ENCODE measurements at places on chromosomes 16 and 17. TPM values are rescaled to one million over a fixed set of nuclear protein-coding genes. Genes with fewer than 3 reads are reported as not detected.

DNA sequence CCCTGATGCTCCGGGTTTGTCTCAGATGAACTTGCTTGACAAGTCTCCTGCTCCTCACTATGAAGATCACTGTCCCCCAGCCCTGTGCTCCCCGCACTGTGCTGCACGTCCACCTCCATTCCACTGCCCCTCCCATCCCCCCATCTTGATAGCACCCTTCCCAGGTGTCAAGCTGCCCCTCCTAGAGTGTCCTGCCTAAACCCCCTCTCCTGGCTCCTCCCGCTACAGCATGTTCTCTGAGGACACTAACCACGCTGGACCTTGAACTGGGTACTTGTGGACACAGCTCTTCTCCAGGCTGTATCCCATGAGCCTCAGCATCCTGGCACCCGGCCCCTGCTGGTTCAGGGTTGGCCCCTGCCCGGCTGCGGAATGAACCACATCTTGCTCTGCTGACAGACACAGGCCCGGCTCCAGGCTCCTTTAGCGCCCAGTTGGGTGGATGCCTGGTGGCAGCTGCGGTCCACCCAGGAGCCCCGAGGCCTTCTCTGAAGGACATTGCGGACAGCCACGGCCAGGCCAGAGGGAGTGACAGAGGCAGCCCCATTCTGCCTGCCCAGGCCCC, 18.5 kb downstream of the DEXI start:
- no peak for DNase-seq

DNA sequence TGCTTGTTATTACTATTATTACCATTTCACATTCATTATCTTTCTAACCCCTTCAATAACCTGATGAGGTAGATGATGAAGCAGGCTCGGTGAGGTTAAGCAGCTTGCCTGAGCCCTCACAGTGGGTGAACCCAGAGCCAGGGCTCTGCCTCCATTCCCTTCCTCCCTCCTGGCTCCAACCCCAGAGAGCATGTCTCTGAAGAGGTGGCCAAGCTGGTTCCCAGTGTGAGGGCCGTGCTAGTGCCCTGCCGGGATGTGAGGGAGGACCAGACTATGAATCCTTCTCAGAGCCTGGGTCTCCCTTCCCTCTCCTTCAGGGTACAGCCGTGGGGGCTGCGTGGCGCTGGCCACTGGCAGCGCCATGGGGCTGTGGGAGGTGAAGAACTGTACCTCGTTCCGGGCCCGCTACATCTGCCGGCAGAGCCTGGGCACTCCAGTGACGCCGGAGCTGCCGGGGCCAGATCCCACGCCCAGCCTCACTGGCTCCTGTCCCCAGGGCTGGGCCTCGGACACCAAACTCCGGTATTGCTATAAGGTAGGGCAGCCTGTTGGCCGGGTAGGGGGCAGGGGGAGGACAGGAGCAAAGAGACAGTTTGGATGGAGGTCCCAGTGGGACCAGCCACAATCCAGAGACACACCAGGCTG, 49.6 kb downstream of the MRC2 start:
- DNase-seq = no peak

DNA sequence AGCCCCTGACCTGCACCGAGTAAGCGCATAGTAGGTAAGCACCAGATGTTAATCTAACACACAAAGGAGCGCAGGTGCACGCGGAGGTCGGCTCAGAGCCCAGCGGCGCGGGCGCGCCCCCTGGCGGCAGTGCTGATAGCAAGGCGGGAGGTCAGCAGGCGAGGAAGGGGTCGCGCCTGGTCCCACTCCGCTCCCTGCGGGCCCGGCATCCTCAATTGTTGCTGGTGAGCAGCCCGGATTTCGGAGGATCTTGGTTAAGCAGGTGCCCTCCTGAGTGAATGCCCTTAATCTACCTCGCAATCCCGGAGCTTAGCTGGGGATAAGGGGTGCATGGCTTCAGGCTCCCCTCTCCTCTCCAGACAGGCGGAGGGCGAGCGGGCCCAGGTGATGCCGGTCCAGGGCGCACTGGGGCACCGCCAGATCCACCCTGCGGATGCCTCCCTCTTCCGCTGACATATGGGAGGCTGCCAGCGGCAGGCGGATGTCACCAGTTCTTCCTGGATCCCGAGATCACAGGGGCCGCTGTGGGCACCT, 4.0 kb upstream of the WNT3 start:
- no peak for DNase-seq

- peak; percentile 11 for DNase-seq
Observed at GRCh38 chr16:68490829-68491575, 42.7 kb upstream of the SMPD3 start.

- DNase-seq = no peak
Observed at GRCh38 chr17:37592291-37592690, 16.9 kb downstream of the SYNRG start.

DNA sequence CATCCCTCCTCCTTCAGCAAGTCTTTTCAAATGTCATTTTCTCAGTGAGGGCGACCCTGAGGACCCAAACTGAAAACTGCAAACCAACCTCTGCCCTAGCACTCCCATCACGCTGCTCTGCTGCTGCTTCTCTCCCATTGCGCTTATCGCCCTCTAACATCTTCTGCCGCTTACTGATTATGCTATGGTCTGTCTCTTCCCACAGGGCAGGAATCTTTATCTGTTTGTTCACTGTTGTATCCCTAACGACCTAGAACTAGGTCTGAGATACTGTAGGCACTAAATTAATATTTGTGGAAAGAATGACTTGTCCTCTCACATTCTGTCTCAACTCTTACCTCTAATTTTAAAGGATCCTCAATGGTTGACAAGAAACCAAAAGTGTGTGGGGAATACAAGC, 12.5 kb downstream of the ZSCAN32 start:
- no peak for DNase-seq

DNA sequence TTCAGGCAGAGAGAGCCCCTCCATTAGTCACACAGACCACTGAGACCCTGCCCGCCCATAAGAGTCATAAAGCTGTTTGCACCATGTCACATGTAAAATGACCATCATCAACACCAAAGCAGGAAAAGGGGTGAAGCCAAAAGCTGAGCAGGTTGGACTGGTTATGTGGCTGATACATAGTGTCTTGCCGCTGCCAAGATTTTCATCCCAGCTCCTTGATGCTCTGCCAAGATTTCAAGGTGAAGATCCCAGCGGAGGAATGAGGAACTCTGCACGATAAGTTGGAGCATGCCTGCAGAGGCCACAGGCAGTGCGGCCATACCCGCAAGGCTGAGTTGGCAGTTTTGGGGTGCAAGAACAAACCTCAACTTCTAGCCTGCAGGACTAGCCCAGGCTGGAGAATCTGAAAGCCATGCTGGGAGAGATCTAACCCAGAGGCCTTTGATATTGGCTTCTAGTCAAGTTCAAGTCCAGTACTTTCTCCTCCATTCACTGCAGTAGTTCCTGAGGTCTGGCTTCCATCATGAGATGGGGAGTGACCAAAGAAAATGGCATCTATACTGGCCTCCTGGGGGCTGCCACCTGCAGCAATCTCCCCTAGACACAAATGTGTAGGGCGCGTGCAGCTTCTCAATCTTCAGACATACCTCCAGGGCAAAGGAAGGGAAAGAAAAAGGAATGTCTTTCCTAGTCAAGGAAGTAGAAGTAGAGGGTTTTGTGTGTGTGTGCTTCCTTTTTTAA, 79.7 kb upstream of the NOL11 start:
- no peak for DNase-seq

DNA sequence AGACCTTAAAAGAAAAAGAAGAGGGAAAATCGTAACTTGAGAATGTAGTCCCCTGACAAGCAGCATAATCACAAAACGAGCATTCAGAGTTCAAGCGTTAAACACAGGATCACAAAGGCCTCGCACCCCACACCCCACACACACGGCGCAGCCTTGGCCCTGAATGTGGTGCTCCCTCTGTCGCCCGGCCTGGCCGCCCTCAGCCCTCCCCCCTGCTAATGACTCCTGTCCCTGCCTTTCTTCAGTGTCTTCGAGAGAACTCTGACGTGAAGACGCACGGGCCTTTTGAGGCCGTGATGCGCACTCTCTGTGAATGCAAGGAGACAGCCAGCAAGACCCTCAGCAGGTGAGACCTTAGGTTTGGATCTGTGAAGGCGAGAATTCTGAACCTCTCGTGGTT, 47.5 kb upstream of the ENDOV start:
- no peak for DNase-seq

DNA sequence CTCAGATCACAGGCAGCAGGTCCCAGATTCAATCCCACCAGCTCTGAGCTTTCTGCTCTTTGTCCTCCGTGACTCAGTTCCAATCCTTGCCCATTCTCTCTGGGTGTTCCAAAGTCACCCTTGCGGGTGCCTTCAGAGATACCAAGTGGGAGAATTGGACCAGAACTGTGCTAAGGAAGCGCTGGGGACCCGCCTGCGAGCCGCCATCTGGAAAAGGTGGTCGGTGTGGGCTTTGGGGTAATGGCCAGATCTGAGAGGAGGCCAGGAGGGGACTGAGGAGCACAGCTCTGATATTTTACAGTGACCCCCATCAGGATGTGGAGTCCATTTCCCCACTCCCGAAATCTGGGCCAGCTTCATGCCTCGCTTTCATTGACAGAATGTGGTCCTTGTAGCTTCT, 152.6 kb downstream of the SDK2 start:
- no peak for DNase-seq

DNA sequence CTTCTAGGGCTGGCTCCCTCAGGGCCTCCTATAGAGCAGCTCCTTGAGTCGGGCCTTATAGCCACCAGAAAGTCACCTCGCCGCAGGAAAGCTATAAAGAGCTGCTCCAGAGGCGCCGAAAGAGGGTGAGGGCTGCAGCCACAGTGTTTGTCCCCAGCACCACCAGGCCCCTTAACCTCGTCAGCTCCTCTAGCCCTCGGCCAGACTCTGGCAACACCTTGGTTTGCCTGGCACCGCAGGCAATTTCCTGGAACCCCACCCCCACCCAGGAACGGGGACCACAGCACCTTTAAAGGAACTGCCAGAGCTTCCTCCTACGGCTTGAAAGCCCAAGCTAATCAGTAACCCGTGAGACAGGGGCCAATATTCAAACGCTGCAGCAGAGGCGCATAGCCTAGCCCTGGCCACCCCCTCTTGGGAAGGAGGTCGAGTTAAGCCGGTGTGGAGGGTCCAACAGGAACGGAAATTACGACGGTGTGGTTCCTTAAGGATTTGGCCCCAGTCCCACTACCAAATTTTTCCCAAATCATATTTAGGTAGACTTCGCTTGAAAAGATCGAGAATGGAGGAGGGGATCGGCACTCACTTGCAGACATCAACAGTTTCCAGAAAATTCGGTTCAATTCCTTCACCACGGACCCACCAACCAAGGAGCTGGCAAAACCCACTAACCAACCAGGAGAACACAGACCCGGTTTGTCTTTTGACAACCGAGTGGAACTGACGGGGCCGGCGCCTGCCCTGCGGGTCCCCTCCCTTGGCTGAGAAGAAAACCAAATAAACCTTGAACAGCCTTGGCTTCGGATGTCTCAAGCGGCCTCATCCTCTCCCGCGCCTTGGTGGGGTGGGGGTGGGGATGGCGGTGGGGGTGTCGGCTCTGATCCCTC, 3.0 kb downstream of the HOXB6 start:
- DNase-seq = no peak

GRCh38 chr17:32673964-32674363, 187.2 kb downstream of the CDK5R1 start:
- no peak for DNase-seq

DNA sequence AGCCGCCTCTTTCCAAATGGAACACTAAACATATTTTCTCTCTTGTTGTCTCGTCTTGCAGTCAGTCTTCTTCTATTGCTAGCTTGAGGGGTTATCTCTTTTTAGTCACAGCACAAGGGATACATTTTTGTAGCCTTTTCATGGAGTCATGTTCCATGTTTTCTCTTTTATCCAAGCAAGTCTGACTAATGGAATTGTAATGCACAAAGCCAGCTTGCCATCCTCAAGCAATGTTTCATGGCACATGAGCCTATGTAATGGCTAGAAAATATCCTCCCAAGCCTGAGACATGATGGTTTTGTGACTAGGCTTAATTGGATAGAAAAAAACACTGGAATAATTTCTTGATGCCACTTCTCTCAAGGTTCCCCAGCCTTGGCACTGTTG, 414.6 kb upstream of the GOT2 start:
- DNase-seq = no peak

DNA sequence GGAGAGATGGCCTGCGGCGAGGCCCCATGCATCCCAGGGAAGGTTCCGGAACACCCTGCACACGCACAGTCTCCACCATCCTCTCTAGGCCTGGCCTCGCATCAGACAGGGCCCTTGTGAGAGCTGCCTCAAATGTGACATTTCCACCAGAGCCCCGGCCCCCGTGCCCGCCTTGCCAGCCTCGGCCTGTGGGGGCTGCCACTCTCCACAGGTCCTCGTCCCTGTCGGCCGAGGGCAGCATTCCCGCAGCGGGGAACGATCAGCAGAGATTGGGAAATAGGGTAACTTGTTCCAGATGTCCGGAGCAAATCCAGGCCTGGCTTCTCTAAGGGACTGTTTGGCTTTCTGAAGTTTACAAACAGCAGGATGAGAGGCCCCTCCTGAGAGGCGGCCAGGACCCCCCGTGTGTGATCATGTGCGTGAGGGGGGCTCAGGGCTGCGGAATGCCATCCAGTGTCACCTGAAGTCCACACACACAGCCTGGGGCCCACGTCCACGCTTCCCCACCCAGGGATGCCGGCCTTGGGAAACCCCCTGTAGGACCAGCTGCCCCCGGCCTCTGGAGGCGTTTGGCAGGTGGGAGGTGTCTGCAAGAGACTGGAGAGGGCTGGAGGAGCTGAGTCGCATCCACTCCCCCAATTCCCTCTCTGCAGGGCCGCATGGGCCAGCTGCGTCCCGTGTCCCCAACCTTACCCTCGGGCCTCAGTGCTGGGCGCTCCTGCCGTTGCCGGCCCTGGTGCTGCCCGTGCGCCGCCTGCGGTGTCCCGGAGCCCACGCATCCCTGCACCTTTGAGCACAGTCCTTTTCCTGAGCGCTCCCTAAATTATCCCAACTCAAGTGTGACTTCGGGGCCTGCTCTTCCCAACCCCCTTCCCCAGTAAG, 70.4 kb downstream of the ZDHHC7 start:
- DNase-seq = peak; percentile 60

GRCh38 chr16:53034306-53034705, 18.4 kb downstream of the CHD9NB start:
- DNase-seq = no peak

- no peak for DNase-seq
Observed at GRCh38 chr17:49490276-49490675, 4.8 kb upstream of the NGFR start.

GRCh38 chr17:41710472-41711090, 1.6 kb upstream of the GAST start:
- DNase-seq = peak; percentile 74

DNA sequence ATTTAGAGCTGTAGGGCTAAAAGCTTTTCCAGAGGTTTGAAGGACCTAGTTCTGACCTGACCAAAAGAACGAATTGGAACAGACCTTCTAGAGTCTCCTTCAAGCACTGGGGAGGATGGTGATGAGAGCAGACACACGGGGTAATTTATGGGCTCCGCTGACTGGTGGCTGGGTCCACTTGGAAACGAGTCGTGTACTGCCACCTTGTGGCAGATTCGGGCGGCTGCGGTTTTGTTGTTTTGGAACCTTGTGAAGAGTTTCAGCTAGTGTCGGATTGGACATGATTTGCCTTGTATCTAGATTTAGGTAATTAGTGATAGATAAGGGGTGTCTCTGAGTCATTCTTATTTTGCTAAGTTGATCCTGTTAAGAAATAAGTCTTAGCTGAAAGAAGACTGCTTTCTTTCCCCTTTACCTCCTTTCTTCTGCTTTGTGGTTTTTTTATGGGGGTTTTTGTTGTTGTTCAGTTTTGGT, 98.9 kb downstream of the AATF start:
- peak; percentile 81 for DNase-seq

GRCh38 chr16:19168371-19169081, 486 bp downstream of the SYT17 start:
- no peak for DNase-seq

The BIRC5 gene
- total RNA-seq = 0.57 TPM

The BEAN1 gene
- total RNA-seq = 0.09 TPM

The LRRC59 gene
- total RNA-seq = 60.3 TPM

The PYY gene
- total RNA-seq = not detected

The CNTNAP1 gene
- total RNA-seq = 41.5 TPM

The HOXB8 gene
- 0.09 TPM for total RNA-seq

The RHOT1 gene
- total RNA-seq = 21.0 TPM
